ENCODE measurements at places on chromosomes 11 and 22.

- no peak for DNase-seq
These were observed 104.8 kb downstream of the PRR5L start for GRCh38 chr11:36400766-36401455.

DNA sequence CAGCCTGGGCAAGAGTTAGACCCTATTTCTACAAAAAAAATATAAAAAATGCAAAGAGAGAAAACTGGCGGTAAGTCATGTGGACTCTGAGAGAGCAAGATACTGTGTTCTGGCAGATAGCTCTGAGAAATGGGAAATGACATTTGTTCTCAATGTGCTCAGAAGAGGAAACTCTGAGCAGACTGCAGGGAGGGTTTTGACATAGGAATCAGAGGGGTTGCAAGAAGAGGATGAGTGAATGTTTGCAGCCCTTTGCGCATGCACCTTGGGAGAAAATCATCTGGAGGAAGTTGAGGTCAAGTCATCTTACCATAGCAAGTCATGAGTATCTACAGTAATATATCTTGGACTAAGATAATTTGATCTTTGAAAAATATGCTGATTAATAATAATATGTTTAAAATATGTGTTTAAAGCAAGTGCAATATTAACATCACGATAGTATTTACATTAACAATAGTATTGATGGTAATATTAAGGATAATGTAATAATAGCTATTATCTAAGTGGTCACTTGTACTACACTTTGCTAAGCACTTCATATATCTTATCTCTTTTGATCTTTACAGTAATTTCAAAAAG lies 2.6 kb downstream of the ACER3 start:
- no peak for DNase-seq

DNA sequence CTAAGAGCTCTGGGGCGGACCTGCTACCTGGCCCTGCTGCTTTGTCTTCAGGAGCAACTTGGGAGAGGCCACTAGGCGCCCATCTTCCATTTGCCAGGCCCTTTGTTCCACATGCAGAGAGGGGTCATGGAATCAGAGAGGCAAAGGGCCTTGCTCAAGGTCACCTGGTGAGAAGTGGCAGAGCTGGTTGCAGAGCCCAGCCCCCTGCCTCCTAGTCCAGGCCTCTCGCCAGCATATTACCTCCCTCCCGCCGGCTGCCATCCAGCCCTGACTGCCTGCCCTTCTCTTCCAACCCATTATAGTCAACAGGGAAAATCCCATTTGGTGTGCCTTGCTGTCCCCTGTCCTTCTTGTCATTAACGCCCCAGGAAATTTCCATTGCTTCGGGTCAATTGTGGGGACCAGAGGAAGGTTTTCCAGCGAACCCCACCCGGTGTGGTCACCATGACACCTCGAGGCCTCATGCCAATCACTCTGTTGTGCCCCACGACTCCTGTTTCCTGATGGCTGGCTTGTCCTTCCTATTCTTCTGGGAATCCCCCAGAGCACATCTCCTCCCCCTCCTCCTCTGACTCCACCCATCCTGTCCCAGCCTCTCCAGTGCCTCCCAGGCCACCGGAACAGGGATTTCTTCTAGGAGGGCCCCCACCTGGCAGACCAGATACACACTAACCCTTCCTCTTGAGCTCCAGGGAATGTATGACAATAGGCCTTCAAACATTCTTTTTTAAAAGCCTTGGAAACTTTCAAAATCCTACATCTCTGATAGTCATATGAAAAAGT lies 77.0 kb downstream of the NECTIN1 start:
- no peak for DNase-seq

GRCh38 chr11:26478710-26479109 lies 93.4 kb downstream of the MUC15 start:
- DNase-seq, result no peak

GRCh38 chr11:93117565-93117964 lies 80.2 kb downstream of the SLC36A4 start:
- no peak for DNase-seq

DNA sequence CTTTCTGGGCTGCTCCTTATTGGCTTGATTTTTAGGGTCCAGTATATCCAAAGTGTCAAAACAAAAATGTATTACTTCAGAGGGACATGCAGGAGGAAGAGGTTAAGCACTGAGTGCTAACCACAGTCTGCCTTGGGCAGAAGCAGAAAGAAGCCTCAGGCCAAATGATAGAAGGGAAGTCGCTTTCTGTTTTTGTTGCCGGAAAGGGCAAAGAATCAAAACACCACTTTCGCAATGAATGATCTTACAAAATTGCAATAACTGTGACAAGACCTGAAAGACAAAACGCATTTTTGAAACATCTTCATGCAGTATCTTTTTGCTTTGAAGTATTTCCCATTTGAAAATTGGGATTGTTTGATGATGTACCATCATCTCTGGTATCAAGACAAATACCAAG lies 70.1 kb upstream of the PICALM start:
- DNase-seq, result no peak
